Epithelial cell of umbilical artery (primary cell): ENCODE measurements at places on chromosomes 3 and 15. TPM values are rescaled to one million over a fixed set of nuclear protein-coding genes. Genes with fewer than 3 reads are reported as not detected.

The TMPRSS7 gene
- not detected in 2 replicates for total RNA-seq

The NPAP1 gene
- not detected in 2 replicates for total RNA-seq

The EPHB1 gene
- 0.15 and 0.65 TPM in 2 replicates for total RNA-seq

The CIDEC gene
- not detected in 2 replicates for total RNA-seq

The SLC2A2 gene
- total RNA-seq: not detected in 2 replicates

The ANKRD34C gene
- not detected in 2 replicates for total RNA-seq

The TMEM202 gene
- total RNA-seq: not detected in 2 replicates

The CCR9 gene
- not detected in 2 replicates for total RNA-seq

The LYSMD2 gene
- 11.1 and 18.8 TPM in 2 replicates for total RNA-seq

The GABRR3 gene
- not detected in 2 replicates for total RNA-seq

The GP9 gene
- total RNA-seq: 0.32 TPM in 1 of 2 replicates, not detected in the other

The ATP13A4 gene
- not detected in 2 replicates for total RNA-seq

The LARP6 gene
- total RNA-seq: 14.4 and 16.9 TPM in 2 replicates

The GABRB3 gene
- total RNA-seq: 0.32 and 0.61 TPM in 2 replicates

The PIERCE2 gene
- total RNA-seq: 0.61 and 1.6 TPM in 2 replicates

The EFHB gene
- 0.65 TPM in 1 of 2 replicates, not detected in the other for total RNA-seq

The CALML4 gene
- 1.9 and 4.9 TPM in 2 replicates for total RNA-seq

The MESP1 gene
- 0.61 and 0.65 TPM in 2 replicates for total RNA-seq

The ETFA gene
- 171 and 208 TPM in 2 replicates for total RNA-seq

The MASP1 gene
- 0.91 and 1.9 TPM in 2 replicates for total RNA-seq

The DYNLT2B gene
- total RNA-seq: 9.4 and 11.4 TPM in 2 replicates

The MESP2 gene
- under 0.01 and 0.15 TPM in 2 replicates for total RNA-seq

The DUOXA2 gene
- total RNA-seq: not detected in 2 replicates

The STRA6 gene
- 0.32 and 1.5 TPM in 2 replicates for total RNA-seq

The GPR149 gene
- total RNA-seq: not detected in 2 replicates

The PSTPIP1 gene
- not detected in 2 replicates for total RNA-seq

The ZIC4 gene
- total RNA-seq: 0.65 and 0.91 TPM in 2 replicates

The MOBP gene
- total RNA-seq: not detected in 2 replicates
